ENCODE measurements at places on chromosomes 1 and 21.

GRCh38 chr1:43365678-43366077, 2.1 kb downstream of the ELOVL1 start:
- no peak for DNase-seq

DNA sequence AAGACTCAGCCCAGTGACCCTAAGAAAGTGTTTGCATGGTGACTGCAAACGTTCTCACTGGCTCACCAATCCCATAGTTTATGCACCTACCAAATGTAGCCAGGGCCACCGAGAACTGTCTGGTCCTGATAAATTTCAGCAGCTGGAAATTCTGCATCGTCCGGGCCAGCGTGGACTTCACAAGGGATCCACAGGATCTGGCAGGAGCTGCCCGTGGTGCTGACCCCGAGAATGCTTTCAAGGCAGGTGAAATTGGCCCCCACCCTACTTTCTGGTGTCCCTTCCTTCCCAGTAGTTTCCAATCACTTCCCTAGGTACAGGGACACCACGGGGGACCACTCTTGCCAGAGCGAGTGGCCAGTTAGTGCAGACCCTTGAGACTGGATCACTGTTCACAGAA, 26.2 kb downstream of the UBASH3A start:
- DNase-seq: no peak

DNA sequence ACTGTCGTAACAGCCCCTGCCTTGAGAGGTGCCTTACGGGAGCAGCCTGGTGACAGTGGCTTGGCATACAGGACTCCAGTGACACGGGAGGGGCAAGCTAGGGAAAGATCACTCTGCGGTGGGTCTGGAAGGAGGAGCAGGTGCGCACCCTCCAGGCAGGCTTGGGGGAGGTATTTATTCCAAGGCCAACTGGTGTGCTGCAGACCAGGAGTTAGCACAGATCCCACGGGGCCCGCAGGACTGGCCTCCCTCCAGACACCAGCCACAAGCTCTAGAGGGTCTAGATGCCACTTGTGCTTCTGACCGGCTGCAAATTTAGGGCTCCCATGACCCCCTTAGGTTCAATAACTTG, 22.1 kb downstream of the PSEN2 start:
- DNase-seq: no peak

DNA sequence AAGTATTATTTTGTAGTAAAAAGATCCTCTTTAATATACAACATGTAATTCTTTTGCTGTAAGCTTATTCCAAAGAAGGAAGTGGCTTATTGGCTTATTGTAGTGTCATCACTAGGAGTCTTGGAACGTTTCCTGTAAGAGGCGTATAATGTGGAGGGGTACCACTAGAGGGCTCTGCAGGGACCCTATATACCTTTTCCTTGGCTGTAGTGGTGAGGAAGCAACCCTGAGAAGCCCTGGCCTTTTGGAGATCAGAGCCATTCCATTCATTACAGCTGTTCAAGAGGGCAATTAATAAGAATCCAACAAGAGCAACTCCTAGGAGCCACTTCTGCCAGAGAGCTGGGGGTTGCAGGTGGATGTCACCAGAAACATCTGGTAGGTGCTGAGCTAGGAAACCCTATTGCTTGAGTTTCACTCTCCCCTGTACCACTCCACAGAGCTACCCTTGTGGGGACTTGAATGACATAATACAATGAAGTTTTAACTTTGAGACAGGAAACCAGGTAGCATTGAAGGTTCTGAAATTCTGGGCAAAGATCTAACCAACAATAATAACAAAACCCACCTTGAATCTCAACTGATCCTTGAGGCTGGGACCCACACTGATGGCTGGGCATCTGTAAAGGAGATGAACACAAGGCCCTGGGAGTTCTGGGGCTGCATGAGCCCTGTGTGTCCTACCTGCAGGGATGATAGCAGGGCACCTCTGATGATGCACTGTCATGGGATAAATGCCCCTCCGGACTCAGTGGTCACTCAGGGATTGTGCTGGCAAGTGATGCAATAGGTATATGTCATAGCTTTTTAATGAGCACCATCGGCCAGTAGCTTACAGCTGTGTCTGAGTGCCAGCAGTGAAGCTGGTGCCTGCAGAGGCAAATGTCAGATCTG, 160.2 kb upstream of the COA6 start:
- DNase-seq: no peak

- DNase-seq: no peak
Measured at GRCh38 chr1:57272150-57272549, 151.7 kb downstream of the DAB1 start.

GRCh38 chr1:49136738-49137251, 360.1 kb upstream of the BEND5 start:
- DNase-seq: no peak

DNA sequence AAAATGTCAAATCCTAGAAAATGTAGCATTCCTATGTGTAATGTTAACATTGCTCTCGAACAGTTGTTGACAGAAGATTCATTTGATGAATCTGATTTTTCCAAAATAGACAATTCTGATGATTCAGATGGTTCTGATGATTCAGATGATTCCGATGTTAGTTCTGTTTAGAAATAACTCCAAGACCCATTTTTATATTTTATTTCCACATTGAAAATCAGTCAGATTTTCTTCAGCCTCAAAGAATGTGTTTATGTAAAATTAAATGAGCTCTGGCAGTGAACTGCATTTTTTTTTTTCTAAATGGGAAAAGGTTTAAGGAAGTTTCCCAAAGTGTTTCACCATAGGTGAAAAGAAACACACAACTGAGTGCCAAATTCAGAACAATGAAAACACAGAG, 136.5 kb downstream of the TSEN15 start:
- no peak for DNase-seq

DNA sequence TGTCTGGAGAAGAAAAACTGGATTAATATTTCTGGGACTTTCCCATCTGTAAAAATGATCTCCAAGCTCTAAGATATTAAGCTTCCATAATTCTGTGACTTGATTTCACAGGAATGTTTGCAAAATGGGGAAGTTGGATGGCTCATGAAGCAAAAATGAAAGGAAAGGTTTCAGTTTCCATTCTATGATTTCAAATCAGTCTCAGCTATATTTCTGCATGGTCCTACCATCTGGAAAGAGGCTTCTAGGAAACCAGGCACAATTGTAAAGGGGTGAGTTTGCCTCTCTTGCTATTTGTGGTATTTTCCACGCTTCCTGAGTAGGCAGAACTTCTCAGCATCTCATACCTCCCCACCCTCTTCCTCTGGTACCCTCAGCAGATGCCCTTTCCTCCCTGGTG, 22.4 kb upstream of the ACTN2 start:
- DNase-seq: no peak

- DNase-seq: no peak
Measured at GRCh38 chr1:112990271-112990670, 34.3 kb upstream of the SLC16A1 start.

DNA sequence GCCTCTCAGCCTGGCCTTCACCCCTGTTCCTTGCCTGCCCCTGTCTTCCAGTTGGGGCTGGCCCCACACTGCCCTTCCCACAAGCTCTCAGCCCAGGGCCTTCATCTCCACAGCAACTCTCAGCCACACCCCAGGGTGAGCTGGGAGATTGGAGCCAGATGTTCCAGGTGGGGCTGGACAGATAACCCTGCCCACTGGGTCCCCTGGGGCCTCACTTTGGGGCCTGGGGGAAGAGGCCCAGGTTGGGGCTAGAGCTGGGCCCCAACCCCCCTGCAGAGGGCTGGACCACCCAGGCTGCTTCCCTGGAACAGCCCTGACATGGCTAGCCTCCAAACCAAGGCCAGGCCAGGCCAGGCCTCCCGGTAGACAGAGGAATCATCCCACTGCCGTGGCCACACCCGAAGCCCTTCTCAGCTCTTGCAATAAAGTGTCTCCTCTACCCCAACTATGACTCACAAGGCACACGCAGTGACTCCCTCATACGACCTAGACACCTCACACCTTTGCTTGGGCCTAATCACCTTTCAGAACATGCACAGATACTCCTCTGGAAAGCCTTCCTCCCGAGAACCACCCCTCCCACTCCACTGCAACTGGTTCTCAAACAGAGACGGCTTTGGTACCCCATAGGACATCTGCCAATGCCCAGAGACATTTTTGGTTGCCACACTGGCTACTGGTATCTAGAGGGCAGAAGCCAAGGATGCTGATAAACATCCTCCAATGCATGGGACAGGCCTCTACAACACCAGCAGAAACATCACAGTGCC, 22.2 kb downstream of the SLC2A1 start:
- DNase-seq: no peak

DNA sequence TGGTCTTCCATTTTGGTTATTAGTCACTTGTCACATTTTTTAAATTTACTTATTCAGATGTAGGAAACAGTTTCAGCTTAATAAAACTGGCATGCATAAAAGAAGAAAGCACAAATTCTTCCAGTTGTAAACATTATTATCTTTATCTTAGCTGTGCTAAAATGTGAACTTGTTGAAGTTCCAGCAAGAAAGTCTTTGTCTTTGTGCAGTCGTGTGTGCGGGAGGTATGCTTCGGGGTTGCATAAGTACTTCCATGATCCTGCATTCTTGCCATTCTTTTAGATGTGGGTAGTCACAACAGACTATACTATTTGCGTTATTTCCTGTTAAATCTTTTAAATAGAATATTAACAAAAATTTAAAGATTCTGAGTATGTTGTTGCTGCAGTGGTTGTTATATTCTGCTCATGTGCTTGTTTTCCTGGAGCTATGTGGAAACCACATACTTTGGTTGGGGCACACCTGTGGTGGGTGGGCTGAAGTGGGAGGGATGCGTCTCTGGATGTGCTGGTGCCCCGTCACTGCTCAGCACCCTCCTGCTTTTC, 49.9 kb downstream of the CBS start:
- no peak for DNase-seq

DNA sequence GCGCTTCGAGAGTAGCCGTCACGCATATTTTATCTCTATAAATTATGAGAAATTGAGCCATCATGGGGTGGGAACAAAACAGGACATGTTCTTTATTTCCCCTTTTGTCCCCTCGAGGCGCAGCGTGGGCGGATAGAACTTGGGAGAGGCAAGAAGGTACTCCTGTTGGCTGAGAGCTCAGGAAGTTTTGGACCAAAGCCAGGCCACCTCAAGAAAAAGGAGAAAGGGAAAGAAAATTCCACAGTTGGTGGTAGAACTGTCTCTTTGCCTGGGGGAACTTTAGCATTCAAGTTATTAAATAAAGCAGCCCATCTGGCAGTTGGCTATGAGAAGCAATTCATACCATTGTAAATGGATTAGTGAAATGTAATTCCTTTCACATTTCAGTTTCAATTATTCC, 76.4 kb upstream of the DSCAM start:
- no peak for DNase-seq

- no peak for DNase-seq
Measured at GRCh38 chr1:42961312-42962091, 2.8 kb upstream of the SLC2A1 start.

DNA sequence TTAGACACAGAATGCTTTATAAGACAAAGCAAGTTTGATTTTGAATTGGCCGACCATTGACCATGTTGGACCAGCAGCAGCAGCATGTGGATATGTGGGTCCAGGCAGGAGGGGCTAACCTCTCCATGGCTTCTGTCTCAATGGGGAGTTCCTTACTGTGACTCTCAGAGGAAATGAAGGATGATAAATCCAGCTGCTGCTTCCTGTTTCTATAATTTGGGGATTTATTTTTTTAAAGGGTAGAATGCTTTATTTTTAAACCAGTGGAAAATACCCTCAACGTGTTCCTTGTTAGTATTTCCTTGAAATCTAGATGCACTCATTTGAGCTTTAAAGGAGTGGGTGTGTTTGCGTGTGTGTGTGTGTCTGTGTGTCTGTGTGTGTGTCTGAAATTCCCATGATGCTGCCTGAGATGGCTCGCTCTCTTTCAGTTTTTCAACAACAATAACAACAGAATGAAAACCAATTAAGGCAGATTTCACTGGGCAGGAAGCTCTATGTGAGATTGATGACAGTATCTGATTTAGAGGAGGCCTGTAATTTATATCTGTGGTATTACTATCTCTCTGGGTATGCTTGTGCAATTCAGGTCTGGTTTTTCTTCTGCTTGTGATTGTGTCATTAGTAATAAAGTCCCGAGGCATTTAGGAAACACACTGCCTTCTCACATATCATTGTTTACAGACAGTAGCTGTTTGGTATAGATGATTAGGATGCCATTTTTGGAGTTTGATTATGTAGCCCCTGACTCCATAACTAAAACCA, 86.1 kb upstream of the ZNF326 start:
- DNase-seq: no peak

DNA sequence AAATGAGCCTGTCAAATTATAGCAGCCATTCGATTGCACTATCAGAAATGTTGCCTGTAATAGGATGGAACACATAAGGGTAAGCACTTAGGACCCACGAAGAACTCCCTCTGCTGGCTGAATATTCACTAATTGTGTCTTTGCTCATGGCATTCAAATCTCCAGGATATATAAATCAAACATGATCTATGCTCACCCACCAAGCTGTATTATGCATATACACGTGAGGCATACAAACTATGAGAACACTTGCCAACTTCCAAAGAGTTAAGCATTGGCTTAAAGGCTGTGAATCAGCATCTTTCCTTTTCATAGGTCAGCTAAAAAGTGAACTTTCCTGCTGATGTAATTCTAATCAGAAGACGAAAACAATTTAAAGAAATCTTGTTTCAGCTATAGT, 34.5 kb downstream of the TMPRSS15 start:
- DNase-seq: no peak

GRCh38 chr1:16138772-16139221, 17.1 kb downstream of the EPHA2 start:
- no peak for DNase-seq

DNA sequence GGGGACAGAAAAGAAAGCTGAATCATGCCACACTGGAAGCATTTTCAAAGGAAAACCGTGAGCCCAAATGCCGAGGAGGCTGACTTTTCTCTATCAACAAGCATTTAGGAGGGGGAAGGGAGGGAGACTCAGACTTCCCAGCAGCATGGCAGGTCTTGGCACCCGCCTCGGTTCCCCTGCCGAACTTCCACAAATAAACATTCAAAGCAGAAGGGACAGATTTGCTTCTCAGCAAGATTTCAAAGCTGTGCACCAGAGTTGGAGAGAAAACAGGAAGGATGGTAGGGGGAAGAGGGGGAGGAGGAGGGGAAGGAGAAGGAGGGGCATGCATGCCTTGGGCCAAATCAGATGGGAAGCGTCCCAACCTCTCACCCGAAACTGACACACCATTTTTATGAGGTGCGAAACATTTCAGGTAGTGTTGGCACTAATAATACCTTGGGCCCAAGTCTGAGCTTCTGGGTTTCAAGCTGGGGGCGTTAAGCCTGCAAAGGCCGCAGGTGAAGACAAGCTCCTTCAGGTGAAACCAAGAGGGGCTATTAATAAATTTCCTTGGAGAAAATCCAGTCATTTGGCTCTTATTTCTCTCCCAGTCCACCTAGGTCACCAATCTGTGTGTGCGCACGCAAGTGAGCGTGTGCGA, 26.4 kb downstream of the ABCA4 start:
- DNase-seq: no peak

GRCh38 chr21:14530592-14530991, 15.5 kb downstream of the SAMSN1 start:
- no peak for DNase-seq

GRCh38 chr1:157112186-157112867, 12.7 kb upstream of the ETV3L start:
- DNase-seq: no peak

- DNase-seq: no peak
Measured at GRCh38 chr1:93992954-93993353, 83.7 kb upstream of the GCLM start.

- DNase-seq: no peak
Measured at GRCh38 chr1:61083013-61083806, 849 bp downstream of the NFIA start.

GRCh38 chr1:38221006-38221649, 174.5 kb upstream of the POU3F1 start:
- DNase-seq: no peak
